ENCODE measurements at places on chromosomes 11 and 22. TPM values are rescaled to one million over a fixed set of nuclear protein-coding genes. Genes with fewer than 3 reads are reported as not detected.

Gene SHANK3
- 3.0 TPM for total RNA-seq

Gene LMNTD2
- total RNA-seq = 2.5 TPM

Gene HTR3B
- total RNA-seq = not detected

Gene PRG3
- total RNA-seq = not detected

Gene KRTAP5-4
- total RNA-seq = not detected

Gene RAB39A
- total RNA-seq = 0.66 TPM

Gene BTBD18
- not detected for total RNA-seq

Gene PPP1CA
- 295 TPM for total RNA-seq

Gene CRYBA4
- not detected for total RNA-seq

Gene NPTXR
- 15.3 TPM for total RNA-seq

Gene GCAT
- 3.6 TPM for total RNA-seq

Gene TEX12
- total RNA-seq = not detected

Gene PATE2
- not detected for total RNA-seq

Gene CALCA
- total RNA-seq = not detected

Gene IFITM10
- 1.3 TPM for total RNA-seq

Gene CARD10
- 38.4 TPM for total RNA-seq

Gene RFPL3
- not detected for total RNA-seq

All from A549 treated with CORT108297 at 1 μM for 4 hours (cell line).